ENCODE measurements at places on chromosomes 1 and 21. TPM values are rescaled to one million over a fixed set of nuclear protein-coding genes. Genes with fewer than 3 reads are reported as not detected.
A peak's percentile ranks its signal among the peaks of the same experiment; 100 is the strongest.

KCNA3 gene
- total RNA-seq = 1.3 TPM

DNA sequence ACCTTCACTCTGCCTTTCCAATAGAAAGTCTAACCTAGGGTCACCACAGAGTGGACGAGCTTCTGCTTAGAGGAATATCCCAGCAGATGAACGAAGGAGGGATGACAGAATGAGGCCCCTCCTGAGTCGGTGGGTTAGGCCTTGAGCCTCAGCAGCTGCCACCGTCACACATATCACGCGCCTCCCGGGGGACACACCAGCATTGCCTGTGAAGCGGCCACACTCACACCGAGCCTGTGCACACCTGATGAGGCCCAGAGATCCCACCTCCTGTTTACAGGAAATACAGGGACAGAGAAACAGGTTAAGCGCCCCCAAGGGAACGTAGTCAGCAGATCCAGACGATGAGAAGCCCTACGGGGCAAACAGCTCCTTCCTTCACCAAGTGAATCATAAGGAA is 25.1 kb upstream of the LRRC47 start:
- no peak for DNase-seq

DNA sequence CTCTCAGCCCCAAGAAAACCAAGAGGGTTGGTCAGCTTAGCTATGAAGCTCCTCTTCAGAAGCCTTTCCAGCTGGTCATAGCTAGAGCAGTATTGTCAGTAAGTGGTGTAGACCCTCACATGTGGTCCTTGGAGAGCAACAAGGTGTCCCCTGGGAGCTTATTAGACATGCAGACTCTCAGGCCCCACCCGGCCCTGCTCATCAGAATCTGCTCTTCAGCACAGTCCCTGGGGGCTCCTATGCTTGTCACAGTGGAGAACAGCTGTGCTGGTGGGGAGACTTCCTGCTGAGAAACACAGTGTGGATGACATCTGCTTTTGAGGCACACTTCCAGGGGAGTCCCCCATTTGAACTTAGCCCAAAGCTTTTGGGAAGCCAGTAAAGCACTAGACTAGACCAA is 21.9 kb upstream of the NEK2 start:
- DNase-seq = no peak

SHISA4 gene
- total RNA-seq = 4.6 TPM

DNA sequence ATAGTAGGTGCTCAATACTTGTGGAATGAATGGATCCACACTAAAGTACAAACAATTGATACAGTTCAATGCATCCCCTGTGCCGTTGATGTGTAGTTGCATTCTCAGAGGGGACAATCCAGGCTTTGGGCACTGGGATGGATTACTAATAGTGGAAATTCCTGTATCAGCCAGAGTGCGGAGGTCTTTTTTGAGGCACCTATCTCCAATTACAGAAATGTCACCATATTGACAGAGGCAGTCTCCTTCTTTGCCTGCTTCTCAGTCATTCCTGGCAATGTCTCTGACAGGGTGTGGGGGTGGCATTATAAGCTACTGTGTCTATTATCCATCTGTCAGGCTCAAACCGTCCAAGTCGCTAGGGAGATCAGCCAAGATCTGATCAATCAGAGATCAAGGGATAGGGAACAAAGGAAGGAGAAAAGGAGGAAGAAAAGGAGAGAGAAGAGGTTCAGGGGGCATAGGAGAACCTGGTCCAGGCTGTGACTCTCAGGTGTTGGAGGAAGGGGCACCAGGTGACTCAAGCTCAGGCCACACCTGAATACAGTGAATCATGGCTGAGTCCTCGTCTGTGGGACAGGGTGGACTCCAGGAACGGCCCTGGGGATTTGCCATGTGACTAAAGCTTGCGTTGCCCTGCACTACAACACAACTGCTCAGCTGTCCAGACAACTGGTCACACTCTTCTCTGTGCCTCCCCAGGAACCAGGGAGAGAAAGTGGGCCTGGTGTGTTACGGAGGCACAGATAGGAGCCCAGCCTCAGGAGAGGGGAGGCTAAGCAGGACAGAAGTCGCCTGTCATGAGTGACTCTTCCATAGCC is 3.4 kb upstream of the LAMB3 start:
- peak; percentile 60 for DNase-seq

ST6GALNAC3 gene
- total RNA-seq = 2.3 TPM

GRCh38 chr1:170218257-170218650 is 72.5 kb downstream of the NTMT2 start:
- no peak for DNase-seq

DNA sequence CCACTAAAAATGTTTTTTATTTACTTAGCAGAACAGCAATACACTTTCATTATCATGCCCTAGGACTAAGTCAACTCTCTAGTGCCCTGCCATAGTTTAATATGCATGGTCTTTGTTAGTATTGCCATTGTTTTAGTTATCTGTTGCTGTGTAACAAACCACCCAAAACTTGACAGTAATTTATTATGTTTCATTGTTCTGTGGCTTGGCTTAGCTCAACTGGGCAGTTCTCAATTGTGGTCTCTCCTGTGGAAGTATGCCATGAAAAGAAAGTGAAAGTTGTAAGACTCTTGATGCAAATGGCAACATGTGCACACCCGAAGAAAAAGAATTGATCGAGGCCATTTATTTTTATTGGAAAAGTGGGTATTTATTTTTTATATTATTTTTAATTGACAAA is 206.3 kb upstream of the KCTD3 start:
- DNase-seq = no peak

NOL9 gene
- 27.4 TPM for total RNA-seq

GRCh38 chr1:24202987-24203386 is 15.9 kb upstream of the IFNLR1 start:
- no peak for DNase-seq

LCE2C gene
- total RNA-seq = not detected

DNA sequence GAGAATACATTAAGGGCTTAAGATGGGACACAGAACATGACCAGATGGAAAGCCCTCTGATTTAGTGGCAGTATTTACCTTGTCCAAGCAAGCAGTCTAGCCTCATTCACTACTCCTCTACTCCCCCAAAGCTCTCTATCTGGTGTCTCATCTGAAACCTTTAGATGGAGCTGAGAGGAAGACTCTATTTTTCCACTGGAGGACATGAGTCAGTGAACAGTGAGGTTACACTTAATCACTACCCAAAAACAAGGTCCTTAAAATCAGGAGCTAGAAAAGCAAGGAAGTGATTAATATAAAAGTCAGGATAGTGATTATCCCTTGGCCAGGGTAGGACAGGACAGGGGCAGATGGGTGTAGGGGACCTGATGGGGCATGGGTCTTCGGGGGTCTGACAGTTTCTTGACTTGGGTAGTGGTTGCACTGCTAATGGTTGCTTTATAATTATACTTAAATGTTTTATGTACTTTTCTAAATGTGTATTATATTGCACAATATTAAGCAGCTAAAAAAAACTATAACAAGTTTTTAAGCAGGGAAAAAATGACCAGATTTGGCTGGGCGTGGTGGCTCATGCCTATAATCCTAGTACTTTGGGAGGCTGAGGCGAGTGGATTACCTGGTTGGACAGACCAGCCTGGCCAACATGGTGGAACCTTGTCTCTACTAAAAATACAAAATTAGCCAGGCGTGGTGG is 3.0 kb downstream of the PTPN22 start:
- no peak for DNase-seq

- DNase-seq = no peak
Measured at GRCh38 chr1:165855010-165855838, 27.8 kb downstream of the UCK2 start.

NBPF10 gene
- 2.6 TPM for total RNA-seq

DNA sequence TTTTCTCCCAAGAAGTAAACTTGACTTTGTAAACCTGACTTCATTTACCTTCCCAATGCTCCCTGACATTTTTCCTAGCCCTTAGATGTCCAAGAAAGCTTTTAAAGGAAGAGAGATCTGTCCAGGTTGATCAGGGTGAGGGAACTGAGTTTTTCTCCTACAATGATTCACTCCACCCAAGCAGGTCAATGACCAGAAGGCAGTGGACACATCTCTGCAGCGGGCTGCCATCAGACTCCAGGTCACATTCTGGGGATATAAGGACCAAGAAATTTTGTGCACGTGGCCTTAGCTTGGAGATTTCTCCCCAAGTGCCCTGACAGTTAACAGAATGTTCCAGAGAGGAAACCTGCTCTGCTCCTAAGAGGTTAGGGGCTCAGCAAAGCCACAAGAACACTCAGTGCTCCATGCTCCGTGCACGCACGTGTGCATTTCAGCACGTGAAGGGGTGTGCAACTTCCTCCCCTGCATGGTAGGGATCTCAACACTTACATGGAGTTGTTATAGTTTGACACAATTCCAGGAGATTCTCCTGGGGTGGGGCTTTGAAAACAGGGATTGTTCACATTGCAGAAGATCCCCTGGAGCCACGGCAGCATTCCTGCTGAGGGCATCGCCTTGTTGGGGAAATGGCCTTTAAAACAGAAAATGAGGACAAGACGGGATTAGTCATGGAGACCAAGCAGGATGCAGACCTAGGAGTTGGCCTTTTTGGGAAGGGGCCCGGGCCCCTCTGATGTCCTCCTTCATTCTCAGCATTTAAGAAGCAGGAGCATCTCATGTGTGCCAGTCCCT is 9.8 kb downstream of the ABCA4 start:
- DNase-seq = no peak

RNF19B gene
- 19.8 TPM for total RNA-seq

DNA sequence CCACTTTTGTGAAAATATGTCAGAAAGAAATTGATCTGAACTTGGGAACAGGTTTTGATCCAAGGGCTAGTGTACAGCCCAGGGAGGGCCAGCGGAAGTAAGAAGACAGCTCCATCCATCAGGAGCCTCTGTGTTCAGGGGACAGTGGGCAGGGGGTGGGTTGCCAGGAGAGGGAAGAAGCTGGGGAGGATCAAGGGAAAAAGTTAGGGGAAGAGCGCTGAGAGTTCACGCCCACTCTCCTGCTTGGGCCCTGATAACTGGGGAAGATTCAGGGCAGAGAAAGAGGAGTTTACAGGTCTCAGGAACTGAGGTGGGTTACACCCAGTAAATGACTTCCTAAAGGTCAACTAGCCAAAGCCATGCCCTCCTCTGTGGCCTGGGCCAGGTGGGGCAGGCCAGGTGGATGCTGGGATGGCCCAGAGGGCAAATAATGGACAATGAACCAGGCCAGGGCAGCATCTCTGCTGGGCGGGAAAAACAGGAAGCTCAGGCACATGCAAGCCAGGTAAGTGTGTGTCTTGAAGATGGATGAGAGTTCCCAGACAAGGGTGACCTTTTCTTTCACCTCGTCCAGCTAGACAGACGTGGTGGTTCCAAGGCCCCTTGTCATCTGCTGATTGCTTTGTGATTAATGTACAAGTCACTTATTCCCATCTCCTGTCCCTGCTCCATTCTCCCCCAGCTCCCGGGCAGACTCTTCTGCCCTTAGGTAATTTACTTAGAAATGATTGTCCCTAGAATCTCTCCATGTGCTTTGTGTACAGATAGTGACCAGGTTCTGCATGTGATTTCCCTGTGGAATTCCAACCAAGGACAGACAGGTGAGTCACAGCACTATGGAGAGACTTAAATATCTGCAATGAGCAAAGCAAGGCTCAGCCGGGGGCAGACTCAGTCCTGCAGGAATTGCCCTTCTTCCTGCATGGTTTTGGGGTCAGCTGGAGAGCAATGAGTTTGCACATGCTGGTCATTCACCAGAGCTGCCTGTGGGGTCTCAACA is 57.0 kb downstream of the MDM4 start:
- no peak for DNase-seq

DNA sequence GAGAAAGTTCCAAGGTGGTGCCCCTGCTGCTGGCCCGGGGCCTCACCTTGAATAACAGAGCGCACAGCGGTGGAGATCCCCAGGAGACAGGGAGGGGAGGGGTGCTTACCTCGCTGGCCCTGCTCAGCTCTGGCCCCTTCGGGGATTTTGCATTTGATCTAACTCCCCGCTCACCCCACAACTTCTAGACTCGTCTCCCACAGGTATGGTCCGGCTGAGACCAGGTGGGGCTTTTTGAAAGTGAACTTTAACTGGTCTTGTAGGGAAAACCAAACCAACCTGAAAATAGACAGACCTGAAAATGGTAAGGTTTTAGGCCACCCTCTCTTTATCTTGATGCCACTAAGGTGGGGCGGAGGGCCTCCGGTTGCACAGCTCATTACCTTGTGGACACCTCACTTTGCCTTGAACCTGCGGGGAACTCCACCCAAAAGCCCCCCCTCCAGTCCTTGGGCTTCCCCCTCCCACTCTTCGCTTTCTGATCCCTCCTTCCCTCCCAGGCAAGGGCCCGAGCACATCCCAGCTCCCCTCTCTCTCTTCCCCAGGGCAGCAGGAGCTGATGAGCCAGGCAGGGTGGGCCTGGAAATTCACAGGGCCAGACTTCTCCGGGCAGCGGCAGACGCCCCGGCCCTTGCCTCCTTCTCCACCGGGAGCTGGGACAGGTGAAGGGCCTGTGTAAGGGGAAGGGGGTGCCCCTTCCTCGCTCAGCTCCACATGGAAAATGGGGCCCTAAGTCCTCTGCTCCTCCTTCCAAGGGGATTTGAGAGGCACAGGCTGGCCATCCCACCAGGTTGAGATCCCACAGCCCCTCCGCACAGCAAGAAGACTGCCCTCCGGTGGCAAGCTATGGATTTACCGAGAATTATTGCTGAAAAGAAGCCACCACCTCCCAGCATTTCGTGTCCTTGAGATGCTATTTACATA is 16.1 kb downstream of the TNFRSF8 start:
- DNase-seq = peak; percentile 23

SH2D2A gene
- total RNA-seq = 0.99 TPM

IGSF21 gene
- total RNA-seq = 2.1 TPM

HIVEP3 gene
- total RNA-seq = 4.0 TPM

IPP gene
- 7.9 TPM for total RNA-seq

GRCh38 chr21:20902511-20902910 is 95.7 kb upstream of the NCAM2 start:
- no peak for DNase-seq

DNA sequence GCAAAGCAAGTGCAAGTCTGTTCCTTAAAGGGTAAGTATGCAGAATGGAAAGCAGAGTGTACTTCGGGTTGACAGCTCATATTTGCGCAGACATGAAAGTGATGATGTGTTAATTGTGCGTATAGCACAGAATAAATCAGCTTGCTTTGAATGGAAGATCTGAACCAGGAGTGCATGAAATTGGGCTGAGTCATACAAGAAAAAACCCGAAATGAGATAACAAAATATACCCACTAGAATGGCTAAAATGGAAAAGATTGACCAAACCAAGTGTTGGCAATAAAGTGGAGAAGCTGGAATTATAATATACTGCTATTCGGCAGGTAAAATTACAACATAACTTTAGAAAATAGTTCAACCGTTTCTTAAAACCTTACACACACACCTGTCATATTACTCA is 28.5 kb downstream of the CR1L start:
- no peak for DNase-seq

DNA sequence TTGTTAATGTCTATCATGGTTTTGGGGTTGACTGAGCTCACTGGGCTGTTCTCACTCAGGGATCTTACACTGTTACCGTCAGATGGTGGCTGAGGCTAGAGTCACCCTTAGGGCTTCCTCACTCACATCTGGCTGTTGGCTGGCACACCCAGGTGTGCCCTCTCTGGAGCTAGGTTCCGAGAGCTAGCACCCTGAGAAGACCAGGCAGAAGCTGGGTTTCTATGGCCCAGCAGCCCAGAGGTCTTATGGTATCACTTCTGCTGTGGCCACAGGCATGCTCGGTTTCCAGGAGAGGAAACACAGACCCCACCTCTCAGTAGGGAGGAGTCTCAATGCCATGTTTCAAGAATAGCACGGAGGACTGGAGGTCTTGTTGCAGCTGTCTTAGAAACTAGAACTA is 20.7 kb upstream of the KIF1B start:
- no peak for DNase-seq

GRCh38 chr1:33000427-33001026 is 35.9 kb upstream of the RNF19B start:
- no peak for DNase-seq
